ENCODE measurements at places on chromosomes 12 and 14.

DNA sequence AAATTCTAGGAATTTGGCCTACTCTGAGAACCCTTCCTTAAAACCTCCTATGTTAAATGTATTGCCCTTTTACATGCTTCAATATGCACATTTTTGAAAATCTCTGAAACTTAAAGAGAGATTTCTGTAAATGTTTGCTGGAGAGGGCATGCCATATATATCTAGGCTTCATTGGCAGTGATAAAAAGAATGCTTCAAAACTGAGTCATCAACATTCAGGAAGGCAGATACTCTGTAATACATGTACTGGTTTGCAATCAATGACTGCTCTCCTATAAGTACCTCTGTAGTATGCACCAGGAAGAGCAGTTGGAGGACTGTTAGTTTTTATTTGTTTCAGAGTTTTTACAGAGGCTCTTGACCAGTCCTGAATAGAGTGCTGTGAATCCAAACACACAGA, 739.9 kb downstream of the SLC16A7 start:
- DNase-seq, result no peak

GRCh38 chr14:62599616-62600385, 445.5 kb downstream of the KCNH5 start:
- DNase-seq, result no peak

GRCh38 chr12:40819436-40820108, 127.3 kb downstream of the CNTN1 start:
- DNase-seq, result no peak

GRCh38 chr14:103910262-103910935, 17.9 kb upstream of the TDRD9 start:
- peak; percentile 43 for DNase-seq
